Fibroblast of the aortic adventitia (primary cell): ENCODE measurements at places on chromosomes 5 and 9. TPM values are rescaled to one million over a fixed set of nuclear protein-coding genes. Genes with fewer than 3 reads are reported as not detected.

Gene ADRA1B
- total RNA-seq, result 0.63 TPM in 1 of 2 replicates, not detected in the other

DNA sequence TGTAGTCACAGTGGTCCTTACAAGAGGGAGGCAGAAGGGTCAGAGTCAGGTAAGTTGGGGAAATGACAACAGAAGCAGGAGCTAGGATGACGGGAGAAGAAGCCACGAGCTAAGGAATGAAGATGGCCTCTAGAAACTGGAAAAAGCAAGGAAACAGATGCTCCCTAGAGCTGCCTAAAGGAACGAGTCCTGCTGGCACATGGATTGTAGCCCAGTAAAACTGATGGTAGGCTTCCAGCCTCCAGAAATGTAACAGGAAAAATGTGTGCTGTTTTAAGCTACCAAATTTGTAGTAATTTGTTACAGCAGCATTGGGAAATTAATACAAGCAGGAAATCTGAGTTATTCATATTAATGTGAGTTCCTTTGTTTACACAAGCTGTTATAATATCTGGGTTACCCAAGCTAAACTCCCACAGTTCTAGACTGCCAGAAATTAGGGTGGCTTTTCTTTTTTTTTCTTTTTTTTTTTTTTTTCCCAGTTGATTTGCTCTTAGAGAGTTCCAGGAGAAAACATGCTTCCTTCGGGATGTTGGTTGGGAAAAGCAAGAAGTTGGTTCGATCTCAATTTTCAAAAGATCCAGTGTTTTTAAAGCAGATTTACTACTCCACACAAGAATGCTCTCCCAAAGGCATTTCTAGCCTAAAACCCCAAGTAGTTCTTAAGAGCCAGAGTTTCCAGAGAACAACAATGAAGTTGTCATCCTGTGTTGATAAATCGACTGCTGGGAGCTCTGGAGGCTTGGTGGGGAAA is 400.0 kb upstream of the SLC24A2 start:
- no peak for DNase-seq

GRCh38 chr9:69535286-69535832 is 136.8 kb downstream of the APBA1 start:
- peak; percentile 11 for DNase-seq

- peak; percentile 99 for DNase-seq
Measured at GRCh38 chr9:81389569-81389993, 299.8 kb downstream of the TLE1 start.

DNA sequence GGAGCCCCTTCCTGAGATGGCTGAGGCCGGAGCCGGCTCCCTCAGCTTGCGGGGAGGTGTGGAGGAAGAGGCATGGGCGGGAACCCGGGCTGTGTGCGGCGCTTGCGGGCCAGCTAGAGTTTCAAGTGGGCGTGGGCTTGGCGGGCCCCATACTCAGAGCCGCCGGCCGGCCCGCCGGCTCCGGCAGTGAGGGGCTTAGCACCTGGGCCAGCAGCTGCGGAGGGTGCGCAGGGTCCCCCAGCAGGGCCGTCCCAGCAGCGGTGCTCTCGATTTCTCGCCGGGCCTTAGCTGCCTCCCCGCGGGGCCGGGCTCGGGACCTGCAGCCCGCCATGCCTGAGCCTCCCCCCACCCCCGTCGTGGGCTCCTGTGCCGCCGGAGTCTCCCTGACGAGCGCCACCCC is 67.9 kb upstream of the SLC28A3 start:
- DNase-seq, result no peak

Gene NTRK2
- total RNA-seq, result 3.3 and 9.7 TPM in 2 replicates

GRCh38 chr9:27471366-27471765 is 52.7 kb upstream of the IFNK start:
- no peak for DNase-seq

Gene PCDHB12
- 0.18 and 0.25 TPM in 2 replicates for total RNA-seq

DNA sequence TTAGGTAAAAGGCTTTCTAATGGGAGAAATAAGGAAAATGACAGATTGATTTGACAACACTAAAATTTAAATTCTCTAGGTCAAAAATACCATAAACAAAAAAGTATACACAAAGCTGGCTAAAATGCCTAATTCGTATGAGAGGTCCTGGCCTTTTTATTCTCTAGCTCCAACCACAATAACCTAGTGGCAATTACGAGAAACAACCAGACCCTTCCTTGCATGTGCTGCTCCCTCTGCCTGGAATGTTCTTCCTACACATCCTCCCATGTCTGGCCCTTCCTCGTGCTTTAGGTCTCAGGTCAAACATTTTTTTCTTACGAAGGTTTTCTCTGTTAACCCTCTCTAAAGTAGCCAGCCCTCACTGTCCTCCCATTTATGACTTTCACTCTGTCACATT is 176.4 kb upstream of the PLPPR1 start:
- DNase-seq, result no peak

Gene C9orf85
- 14.6 and 87.3 TPM in 2 replicates for total RNA-seq

DNA sequence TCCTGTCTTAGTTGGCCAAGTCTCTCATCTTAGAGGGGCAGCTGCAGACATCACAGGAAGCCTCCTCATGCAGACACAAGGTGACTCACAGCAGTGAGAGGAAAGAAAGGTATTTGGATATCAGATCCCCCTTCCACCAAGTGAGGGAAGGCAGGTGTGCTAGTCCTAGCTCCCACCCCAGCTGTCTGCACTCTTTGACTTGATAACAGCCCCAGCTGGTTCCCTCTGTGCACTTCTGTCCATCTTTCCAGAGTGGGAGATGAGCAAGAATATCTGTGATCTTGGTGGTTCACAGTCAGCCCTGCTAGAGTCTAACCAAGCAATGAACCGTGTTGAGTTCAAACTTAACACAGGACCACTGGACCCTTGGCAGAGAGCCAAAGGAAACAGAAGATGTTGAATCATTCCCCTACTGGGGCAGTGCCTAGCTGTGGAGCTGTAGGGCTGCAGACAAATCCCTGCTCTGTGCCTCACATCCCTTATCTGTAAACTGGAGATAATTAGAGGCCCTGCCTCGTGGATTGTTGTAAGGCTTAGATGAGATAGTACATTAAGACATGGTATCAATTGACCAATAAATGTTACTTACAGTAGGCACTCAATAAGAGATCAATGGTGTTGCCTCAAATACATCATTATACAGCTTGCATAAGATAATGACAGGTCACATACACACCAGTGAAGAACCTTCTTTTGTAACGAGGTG is 39.1 kb downstream of the SH3RF2 start:
- DNase-seq, result peak; percentile 93

Gene TXNDC8
- total RNA-seq, result not detected in 2 replicates

DNA sequence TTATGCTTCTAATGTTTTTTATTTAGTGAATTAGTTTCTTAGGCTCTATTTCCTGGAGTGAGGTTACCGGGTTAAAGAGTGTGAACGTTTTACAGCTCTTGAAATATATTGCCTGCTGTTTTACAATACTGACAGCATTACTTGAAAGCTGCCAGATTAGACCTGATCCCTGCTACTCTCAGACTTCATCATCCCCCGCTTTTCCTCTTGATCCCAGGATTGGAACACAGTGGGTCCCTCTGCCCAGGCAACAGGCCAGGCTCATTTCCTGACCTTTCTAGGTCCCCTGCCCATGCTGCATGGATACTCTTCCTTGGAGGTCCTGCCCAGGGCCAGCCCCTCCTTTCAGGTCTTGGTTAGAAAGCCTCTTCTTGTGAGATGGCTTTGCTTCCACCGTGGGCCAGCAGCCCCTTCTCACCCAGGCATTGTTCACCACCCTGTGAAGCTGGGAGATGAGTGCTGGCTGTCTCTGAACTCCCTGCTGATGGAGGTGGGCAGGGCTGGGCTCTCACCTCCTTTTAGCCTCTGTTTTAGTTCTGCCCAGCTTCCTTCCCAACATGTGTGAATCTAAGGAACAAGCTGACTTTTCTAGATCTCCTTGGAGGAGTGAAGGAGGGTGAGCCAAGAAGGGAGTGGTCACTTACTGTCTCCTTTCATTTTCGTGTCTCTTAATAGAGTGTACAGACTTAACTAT is 15.5 kb upstream of the FAM120AOS start:
- DNase-seq, result peak; percentile 69

DNA sequence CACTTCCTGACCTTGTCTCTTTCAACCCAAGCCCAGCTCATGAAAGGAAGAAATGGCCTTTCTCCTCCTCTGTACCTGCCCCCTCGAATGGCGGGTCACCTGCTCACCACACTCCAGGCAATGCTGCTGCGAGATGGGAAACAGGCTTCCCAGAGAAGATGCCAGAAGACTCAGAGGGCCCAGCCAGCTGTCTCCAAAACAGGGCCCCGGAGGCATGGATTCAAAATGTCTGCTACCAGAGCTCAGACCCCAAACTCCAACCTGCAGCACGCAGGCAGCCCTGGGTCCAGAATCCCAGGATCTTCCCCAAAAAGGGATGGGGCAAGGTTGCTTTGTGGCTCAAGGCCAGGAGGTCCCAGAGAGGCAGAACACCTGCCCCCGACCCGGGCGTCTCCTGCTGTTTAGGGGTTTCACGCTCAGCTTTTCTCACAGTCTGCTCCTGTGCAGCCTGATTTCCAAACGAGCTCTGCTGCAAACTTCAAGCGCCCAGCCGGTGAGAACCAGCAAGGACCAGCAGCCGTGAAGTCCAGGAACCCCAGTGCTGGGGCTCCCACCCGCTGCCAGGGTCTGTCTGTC is 42.5 kb downstream of the VAV2 start:
- DNase-seq, result no peak

Gene IFNK
- not detected in 2 replicates for total RNA-seq

Gene FAM153A
- total RNA-seq, result not detected in 2 replicates

GRCh38 chr9:92185096-92185495 is 69.9 kb upstream of the SPTLC1 start:
- no peak for DNase-seq

- peak; percentile 10 for DNase-seq
Measured at GRCh38 chr5:109859537-109859936, 169.8 kb downstream of the MAN2A1 start.

DNA sequence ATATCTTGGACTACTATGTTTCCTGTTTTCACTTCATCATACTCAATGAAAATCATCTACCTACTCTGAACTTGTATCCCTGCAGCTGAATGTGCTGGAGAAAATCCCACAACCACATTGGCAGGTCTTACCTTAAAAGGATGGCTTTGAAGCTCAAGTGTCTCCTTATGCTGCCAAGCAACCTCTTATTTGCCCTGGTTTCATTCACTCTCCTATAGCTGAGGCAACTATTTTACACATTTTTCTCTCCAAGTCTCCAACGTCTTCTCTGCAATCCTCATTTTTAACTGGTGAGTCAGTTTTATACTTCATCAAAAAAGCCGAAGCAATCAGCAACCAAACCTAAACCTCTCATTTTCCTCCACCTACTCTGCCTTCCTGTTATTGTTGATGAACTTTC is 49.7 kb downstream of the POU4F3 start:
- DNase-seq, result peak; percentile 19

Gene OR13J1
- total RNA-seq, result not detected in 2 replicates

Gene SEPTIN8
- total RNA-seq, result 22.7 and 43.0 TPM in 2 replicates

Gene CDH10
- total RNA-seq, result 0.65 and 1.4 TPM in 2 replicates

- no peak for DNase-seq
Measured at GRCh38 chr5:146906803-146907202, 28.2 kb upstream of the PPP2R2B start.

GRCh38 chr9:131728961-131729360 is 10.9 kb downstream of the RAPGEF1 start:
- no peak for DNase-seq

DNA sequence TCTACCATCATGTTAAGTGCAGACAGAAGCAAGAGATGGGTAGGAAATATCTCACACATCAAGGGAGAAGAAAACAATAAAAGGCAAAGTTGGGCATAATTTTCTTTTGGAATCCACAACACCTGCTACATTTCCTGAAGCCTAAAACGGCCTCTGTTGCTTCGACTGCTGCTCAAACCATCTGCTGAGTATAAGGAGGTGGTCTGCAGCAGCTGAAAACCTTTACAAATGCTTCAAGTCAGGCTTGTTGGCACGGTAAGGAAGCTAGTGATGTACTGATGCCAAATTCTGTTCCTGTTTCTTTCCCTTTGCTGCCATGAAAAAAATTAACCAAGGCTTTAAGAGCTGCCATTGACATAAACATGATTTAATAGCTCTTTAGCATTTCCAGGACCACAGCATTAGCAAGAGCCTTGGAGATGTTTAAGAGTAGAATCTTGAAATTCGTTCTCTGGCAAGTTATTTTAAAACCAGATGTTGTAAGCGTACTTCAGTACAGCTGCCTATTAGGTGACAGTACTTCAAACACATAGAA is 75.6 kb downstream of the DMRTA1 start:
- no peak for DNase-seq

Gene HAVCR2
- 0.36 TPM in 1 of 2 replicates, not detected in the other for total RNA-seq

GRCh38 chr5:59569608-59570334 is 323.8 kb downstream of the PDE4D start:
- no peak for DNase-seq

GRCh38 chr9:32423371-32423770 is 38.9 kb downstream of the ACO1 start:
- no peak for DNase-seq

Gene IRX1
- 7.9 and 8.0 TPM in 2 replicates for total RNA-seq

Gene PDE6A
- not detected in 2 replicates for total RNA-seq

Gene GLRA1
- total RNA-seq, result not detected in 2 replicates

- no peak for DNase-seq
Measured at GRCh38 chr9:129240581-129241211, 62.6 kb upstream of the IER5L start.

DNA sequence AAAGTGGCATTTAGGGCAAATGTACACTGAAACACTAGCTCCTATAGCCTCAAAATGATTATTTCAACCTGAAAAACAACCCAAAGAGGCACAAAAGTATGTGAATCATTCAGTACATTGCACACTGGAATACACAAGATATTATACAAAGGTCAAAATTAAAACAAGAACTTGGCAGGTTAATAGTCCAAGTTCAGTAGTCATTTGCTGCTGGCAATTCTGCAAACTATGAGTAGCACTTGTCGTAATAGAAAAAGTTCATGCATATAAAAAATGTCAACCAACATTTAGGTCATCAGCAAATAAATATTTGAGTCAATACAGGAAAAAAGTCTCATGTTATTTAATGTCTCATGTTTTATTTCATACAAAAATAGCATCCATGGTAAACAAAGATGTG is 98.7 kb downstream of the LPAR1 start:
- no peak for DNase-seq

Gene MEIKIN
- total RNA-seq, result not detected in 2 replicates

DNA sequence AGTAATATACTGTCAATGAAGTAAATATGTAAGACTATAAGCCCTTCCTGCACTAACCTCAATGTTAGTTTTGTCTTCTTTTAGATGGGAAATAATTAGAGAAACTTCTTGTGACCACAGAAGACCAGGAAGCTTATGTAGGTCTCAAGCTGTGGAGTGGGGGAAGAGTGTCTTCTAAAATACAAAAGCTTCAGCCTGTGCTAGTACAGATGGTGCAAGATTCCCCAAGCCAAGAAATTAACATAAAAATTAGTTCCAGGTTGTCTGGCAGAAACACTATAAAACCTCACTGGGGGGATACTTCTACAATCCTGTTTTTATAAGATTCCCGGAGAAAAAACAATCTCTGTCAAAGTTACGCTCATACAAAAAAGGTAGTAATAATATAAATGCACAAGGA is 103.6 kb downstream of the FNBP1 start:
- DNase-seq, result no peak
